ENCODE measurements at places on chromosomes 1 and 21.

GRCh38 chr1:31617916-31618746, 642 bp downstream of the HCRTR1 start:
- no peak for DNase-seq

DNA sequence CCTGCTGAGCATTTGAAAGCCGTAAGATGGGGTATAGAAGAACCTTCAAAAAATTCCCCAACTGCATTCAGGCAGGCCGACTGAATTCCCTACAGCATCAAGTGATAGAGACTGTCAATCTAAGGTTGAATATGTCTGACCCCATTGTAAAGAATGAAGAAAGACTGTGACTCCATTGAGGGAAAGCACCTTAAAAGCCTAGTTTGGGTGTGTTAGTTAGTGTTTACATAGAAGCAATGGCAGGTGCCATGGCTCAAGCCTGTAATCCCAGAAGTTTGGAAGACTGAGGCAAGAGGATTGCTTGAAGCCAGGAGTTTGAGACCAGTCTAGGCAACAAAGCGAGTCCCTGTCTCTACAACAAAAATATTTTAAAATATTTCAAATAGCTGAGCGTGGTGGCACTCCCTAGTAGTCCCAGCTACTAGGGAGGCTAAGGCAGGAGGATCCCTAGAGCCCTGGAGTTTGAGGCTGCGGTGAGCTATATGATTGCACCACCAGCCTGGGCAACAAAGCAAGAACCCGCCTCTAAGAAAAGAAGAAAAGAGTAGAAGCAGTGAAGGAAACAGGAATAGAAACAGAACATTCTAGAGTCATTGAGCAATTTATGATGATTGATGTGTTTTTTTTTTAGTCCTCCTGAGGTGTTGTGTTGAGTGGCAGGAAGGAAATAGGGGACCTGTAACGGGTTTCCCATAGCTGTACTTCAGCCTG, 15.4 kb downstream of the POLR3GL start:
- DNase-seq: no peak

- DNase-seq: no peak
Observed at GRCh38 chr1:12472156-12472797, 145.7 kb downstream of the DHRS3 start.

- no peak for DNase-seq
Observed at GRCh38 chr1:156090138-156090839, 8.0 kb upstream of the MEX3A start.

DNA sequence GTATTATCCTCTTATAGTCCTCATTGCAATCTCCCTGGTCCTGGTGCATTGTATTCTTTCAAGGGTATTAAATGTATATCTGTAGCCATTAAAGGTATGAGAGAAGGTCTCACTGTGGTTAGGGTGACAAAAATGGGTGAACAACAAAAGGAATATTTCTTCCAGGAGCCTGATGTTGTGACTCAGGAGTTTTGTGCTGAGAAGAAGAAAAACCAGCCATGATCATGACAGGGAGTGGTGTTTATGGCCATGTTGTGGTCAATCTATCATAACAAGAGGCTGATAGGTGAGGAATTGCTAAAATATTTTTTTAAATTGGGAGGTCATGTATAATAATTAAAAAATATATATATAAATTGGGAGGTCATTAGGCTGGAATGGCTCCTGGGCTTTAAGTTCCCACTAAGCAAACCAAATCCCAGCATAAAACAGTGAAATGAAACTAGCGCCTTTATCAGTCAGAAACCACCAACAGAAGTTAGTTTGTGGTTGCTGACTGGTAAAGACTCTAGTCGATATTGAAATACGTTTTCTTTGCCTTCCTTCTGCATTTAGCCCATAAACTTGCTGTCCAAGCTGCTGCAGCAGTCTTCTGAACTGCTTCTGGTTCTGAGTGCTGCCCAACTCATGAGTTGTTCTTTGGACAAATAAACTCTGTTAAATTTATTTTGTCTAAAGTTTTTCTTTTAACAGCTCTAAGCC, 60.3 kb downstream of the TBX19 start:
- peak; percentile 30 for DNase-seq

GRCh38 chr1:79592707-79593106, 586.2 kb upstream of the ADGRL4 start:
- DNase-seq: no peak

DNA sequence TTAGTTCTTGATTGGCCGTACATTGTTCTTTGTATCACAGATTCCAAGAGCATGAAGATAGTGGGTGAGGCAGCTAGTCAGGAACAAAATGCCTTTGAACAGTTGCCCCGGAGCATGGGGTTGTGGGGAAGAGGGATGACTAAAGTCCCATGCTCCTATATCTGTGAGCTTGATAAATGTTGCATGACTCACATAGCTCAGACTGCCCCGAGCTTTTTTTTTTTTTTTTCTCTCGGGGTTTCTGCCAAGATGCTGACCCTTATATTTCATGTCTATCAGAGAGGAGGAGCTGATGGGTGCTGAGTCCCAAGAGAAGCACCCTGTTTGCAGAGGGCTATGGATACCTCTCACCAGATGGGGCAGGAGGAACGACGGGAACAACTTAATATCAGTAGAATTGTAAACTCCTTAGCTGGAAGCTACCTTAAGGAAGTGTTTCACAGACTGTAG, 40.6 kb downstream of the SRRM1 start:
- DNase-seq: no peak

DNA sequence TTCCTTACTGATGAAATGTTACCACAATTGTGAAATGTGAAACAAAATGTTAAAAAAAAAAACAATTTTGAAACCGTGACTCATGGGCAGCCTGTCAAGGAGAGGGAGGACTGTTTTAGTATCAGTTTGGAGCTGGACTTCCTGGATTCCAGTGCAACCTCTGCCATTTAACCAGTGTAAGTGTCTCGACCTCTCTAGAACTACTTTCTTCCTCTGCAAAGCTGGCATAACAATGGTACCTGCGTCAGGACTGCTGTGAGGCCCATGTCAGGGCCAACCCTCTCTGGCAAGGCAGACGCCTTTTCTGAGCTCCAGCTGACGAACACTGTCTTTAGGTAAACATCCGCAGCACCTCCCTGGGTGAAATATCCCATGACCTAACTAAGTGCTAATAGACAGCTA, 20.9 kb downstream of the URB1 start:
- DNase-seq: no peak

- DNase-seq: no peak
Observed at GRCh38 chr1:224292419-224292818, 37.6 kb downstream of the NVL start.

DNA sequence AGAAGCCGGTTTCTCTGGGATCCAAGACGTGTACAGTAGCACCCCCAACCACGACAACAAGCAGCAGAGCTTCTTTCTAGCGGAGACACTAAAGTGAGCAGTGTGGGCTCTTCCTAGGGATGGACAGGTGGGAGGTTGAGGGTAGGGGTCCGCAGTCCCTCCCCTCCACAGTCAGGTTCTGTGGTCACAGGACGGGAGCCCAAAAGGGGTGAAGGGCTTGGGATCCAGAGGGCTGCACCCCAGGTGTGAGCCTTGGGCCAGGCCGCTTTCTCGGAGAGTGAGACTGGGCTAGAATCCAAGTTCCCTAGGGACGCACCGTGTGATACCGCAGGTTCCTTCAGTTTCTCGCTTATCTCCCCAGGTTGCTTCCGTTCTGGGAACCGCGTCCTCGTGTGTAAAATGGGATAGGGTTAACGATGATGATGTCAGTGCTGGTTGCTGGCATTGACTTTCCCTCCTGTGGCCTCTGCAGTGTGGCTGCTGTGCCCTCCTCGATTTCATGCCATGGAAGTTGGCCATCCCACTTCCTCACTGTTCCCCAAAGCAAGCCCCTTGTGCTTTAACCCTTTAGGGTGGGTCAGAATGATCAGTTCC, 17.3 kb upstream of the SELENON start:
- DNase-seq: no peak

- no peak for DNase-seq
Observed at GRCh38 chr21:42465008-42465802, 30.8 kb downstream of the RSPH1 start.

- DNase-seq: no peak
Observed at GRCh38 chr1:202501281-202501680, 152.8 kb downstream of the PPP1R12B start.

- no peak for DNase-seq
Observed at GRCh38 chr1:89383185-89383584, 19.3 kb downstream of the GBP6 start.

DNA sequence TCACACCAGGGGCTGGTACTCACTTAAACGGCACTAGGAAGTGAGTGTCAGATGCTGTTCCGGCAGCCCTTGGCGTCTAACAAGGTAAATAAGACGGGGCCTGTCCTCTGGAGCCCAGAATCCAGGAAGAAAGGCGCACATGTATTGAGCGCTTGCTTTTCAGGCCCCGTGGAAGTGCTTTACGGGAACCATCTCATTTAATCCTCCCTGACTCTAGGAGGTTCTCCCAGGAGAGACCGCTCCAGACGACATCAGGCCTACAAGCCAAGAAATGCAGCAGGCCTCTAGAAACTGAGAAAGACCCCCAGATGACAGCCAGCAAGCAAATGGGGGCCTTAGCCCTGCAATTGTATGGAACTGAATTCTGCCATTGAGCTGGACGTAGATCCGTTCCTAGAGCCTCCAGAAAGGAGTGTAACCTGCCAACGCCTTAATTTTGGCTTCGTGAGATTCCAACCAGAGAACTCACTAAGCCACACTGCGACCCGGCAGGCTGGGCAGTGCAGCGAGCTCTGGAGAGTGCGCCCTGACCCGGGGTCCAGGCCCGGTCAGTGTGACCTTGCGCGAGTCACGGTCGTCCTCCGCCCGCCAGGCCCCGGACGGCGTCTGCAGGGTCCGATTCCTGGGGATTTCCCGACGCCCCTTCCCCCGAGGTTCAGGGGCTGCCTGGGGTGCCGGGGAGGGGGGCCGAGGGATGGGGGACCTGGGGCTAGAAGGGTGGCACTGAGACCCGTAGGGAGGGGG, 532 bp upstream of the MANEAL start:
- no peak for DNase-seq

GRCh38 chr1:17594690-17595601, 55.4 kb downstream of the ARHGEF10L start:
- no peak for DNase-seq

DNA sequence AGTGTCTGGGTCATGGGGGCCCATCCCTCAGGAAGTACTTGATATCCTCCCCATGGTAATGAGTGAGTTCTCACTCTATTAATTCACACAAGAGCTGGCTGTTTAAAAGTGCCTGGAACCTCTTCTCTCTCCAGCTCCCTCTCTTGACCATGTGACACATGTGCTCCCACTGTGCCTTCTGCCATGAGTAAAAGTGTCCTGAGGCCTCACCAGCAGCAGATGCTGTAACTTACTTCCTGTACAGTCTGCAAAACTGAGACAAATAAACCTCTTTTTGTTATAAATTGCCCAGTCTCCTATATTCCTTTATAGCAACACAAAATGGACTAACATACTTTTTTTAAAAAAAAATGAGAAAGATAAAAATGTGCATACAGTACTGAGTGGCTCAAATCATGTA, 24.0 kb downstream of the PUM1 start:
- no peak for DNase-seq

DNA sequence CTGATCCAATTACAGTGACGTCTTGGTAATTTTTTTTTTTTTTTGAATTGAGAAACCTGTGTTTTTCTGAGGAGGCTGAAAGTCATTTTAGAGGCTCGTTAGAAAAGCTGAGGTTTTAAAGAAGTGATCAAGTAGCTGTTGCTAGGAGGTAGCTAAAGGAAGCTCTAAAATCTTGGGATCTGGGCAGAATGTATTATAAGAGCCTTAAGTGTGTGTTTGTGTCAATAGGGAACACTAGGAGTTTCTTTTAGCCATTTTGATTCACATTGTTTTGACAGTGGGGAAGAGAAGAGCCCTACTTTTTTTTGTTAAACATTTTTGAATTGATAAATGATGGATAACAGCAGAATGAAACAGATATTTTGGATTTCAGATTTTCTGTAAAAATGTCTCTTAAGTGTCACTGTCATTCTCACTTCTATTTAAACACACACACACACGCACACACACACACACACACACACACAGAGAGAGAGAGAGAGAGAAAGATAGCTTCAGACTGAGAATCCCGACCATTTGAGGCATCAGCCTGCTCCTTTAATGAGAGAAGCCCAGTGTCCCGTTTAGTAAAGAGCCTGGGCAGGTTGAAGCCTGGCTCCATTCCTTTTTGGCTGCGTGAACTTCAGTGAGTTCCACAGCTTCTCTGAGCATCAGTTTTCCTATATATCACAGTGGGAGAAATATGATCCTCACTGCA, 79.1 kb upstream of the GPR88 start:
- DNase-seq: no peak

DNA sequence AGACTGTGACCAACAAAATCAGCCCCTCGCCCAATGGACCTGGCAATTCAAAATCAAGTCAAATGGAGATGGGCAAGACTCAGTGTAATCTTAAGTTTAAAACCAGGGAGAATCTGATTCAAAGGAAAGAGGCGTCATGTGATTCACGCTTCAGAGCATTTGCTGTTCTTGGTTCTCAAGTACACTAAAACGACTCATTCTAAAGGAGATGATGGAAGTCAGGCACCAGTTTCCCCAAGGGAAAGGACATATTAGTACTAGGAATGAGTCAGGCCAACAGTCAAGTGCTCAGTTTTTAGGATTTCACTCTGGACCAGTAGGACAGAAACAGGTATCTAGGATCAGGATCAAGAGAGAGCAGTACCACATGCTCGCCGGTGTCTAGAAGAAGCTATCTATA, 429.6 kb downstream of the PLPP3 start:
- no peak for DNase-seq

DNA sequence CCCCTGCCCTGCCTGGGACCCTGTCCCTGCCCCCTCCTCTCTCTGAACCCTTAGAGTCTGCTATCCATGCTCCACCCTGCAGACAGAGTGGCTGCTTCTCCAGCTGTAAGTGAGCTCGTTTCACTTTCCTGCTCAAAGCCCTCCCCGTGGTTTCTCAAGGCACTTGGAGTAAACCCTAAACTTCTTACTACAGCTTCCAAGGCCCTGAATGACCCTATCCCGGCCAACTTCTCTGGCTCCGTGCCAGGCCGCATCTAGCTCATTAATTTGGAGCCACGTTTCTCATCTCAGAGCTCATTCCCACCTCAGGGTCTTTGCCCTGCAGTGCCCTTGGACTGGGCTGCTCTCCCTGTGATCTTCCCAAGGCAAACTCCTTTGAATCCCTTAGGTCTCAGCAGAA, 235.1 kb upstream of the RUNX1 start:
- DNase-seq: no peak

- DNase-seq: no peak
Observed at GRCh38 chr1:84299536-84300170, 1.9 kb upstream of the SAMD13 start.

GRCh38 chr1:82978461-82979324, 1020.2 kb downstream of the TTLL7 start:
- no peak for DNase-seq

- no peak for DNase-seq
Observed at GRCh38 chr1:114033961-114034360, 54.7 kb downstream of the OLFML3 start.
